ENCODE measurements at places on chromosomes 3 and 15. TPM values are rescaled to one million over a fixed set of nuclear protein-coding genes. Genes with fewer than 3 reads are reported as not detected.

DNA sequence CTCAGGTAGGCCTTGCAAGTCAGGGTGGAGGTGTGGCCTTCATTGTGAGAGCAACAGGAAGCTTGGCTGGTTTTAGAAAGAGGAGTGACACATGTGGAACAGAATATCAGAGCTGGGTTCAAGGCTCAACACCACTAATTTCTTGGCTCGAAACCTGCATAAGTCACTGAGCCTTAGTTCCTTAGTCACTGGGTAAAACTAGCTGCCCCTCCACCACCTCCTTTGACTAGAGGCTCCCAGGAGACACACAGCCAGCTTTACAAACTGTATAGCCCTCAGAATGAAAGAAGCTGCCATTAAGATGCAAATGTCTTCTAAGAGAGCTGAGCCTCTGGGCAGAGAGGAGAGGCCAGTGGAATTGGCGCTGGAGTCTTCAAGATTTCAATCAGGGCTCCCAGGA lies 67.7 kb downstream of the CERS3 start:
- no peak for DNase-seq
- no peak overlapping the region for H3K27ac ChIP-seq
- H3K4me1 ChIP-seq = no peaks in the 10 kb centered on the region
- no peaks in the 10 kb centered on the region for H3K27me3 ChIP-seq
- no peak overlapping the region for H3K4me3 ChIP-seq

GOLGA6B gene
- 0.36 TPM for total RNA-seq

DNA sequence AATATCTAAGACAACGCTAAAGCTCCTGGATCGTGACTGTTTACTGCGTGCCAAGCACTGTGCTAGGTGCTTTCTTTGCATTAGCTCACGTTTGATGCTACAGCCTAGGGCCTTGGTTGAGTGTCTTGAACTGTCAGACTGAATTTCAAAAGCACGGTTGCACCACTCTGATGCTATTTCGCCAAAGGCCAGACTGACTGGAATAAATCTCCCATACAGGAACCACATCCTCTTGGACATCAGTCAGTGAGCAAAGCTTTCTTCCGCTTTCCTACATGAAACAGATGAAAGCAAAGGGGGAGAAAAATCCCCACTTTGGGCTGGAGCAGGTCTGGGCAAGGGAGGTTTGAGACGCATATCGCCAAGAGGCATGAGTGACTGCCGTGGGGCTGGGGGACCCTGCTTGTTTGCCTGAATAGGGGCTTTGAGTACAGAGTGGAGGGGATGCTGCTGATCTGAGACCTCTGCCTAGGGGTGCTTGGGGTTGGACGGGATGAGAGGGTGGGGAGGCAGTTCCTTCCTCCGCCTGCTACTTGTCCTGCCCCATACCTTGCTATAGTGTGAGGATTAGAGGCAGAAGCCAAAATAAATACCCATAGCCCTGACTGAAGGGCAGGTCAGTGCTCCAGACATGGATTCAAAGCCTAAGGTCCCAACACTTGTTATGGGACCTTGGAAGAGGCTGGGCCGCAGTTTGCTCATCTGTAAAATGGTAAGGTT lies 5.3 kb downstream of the FGD5 start:
- H3K36me3 ChIP-seq = no peaks in the 10 kb centered on the region
- H3K27ac ChIP-seq = no peak overlapping the region
- H3K27me3 ChIP-seq = peaks cover 33% of the 10 kb centered on the region
- no peak for DNase-seq

ZNF639 gene
- total RNA-seq = 36.1 TPM

- H3K27me3 ChIP-seq = no peaks in the 10 kb centered on the region
- no peak overlapping the region for H3K4me3 ChIP-seq
- H3K36me3 ChIP-seq = no peaks in the 10 kb centered on the region
These were observed 1458.4 kb upstream of the CADM2 start for GRCh38 chr3:83500422-83500821.

GRCh38 chr3:128618398-128618726 lies 32.3 kb downstream of the RPN1 start:
- DNase-seq = no peak
- peaks cover 23% of the 10 kb centered on the region for H3K36me3 ChIP-seq
- no peaks in the 10 kb centered on the region for H3K27me3 ChIP-seq

GRCh38 chr3:107627962-107628542 lies 105.3 kb downstream of the BBX start:
- no peaks in the 10 kb centered on the region for H3K36me3 ChIP-seq
- H3K27me3 ChIP-seq = no peaks in the 10 kb centered on the region
- no peaks in the 10 kb centered on the region for H3K4me1 ChIP-seq
- no peak overlapping the region for H3K27ac ChIP-seq
- DNase-seq = no peak

DNA sequence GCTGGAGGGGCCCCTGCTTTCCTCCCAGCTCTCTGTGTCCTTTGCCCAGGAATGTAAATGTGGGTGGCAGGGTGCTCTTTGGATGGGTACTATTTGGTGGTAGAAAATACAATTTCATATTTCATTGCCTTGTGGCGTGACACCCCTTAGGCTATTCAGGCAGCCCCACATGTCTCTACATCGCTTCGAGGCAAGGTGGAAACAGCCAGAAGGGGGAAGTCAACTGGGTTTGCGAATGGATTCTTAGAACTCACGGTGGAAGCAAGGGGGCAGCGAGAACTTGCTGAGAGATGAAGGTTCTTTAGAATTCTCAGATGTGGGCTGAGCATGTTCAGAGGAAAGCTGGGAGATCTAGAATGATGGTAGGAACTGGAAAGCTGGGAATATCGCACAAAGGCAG lies 25.3 kb downstream of the PLA2G4D start:
- H3K4me1 ChIP-seq = no peaks in the 10 kb centered on the region
- H3K36me3 ChIP-seq = no peaks in the 10 kb centered on the region
- no peak for DNase-seq
- H3K27ac ChIP-seq = no peak overlapping the region

TMEM45A gene
- 49.7 TPM for total RNA-seq

IGSF10 gene
- 0.84 TPM for total RNA-seq

- H3K27me3 ChIP-seq = no peaks in the 10 kb centered on the region
- peaks cover 41% of the 10 kb centered on the region for H3K4me1 ChIP-seq
- DNase-seq = peak; percentile 94
These were observed 19.5 kb downstream of the COPS2 start for GRCh38 chr15:49135911-49136310.

CELF6 gene
- not detected for total RNA-seq

DNA sequence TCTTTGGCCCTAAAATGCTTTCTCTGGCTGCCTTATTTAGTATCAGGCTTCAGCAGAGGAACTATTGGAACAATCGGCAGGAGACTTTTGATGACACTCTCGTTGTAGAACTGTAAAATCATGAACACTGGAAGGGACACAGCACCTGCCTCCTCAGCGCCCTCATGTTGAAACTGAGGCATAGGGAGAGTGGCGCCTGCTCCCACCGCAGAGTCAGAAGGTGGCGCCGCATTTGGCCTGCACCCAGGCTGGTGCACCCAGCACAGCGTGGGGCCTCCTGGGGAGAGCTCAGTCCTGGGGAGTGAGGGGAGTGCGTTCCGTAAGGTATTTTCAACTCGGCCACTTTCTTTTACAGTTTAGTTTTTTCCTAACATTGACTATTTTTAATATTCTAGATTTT lies 78.2 kb upstream of the BLM start:
- H3K27ac ChIP-seq = no peak overlapping the region
- no peaks in the 10 kb centered on the region for H3K4me1 ChIP-seq

EXOG gene
- 11.5 TPM for total RNA-seq

GRCh38 chr3:107264888-107265287 lies 112.4 kb upstream of the CCDC54 start:
- no peaks in the 10 kb centered on the region for H3K27me3 ChIP-seq
- H3K4me1 ChIP-seq = no peaks in the 10 kb centered on the region
- no peak overlapping the region for H3K27ac ChIP-seq
- no peak overlapping the region for H3K4me3 ChIP-seq

All from astrocyte (in vitro differentiated cells and primary cell).